ENCODE measurements at places on chromosomes 4 and X. TPM values are rescaled to one million over a fixed set of nuclear protein-coding genes. Genes with fewer than 3 reads are reported as not detected.

GRCh38 chrX:119424999-119425398, 25.9 kb downstream of the SLC25A43 start:
- H3K4me3 ChIP-seq = no peak overlapping the region
- no peak for DNase-seq
- no peaks in the 10 kb centered on the region for H3K27me3 ChIP-seq
- H3K27ac ChIP-seq = no peak overlapping the region
- H3K4me1 ChIP-seq = no peaks in the 10 kb centered on the region
- peaks cover 9% of the 10 kb centered on the region for H3K36me3 ChIP-seq

GRCh38 chr4:186265683-186266652, at the start of gene F11:
TSS of gene F11 (plus strand) at chr4:186266189. CDS start at chr4:186267137, 948 bp downstream.
- peaks cover 6% of the 10 kb centered on the region for H3K4me1 ChIP-seq
- H3K36me3 ChIP-seq = no peaks in the 10 kb centered on the region
- H3K27ac ChIP-seq = peak within 1 kb of the TSS; percentile 48
- H3K4me3 ChIP-seq = peak within 1 kb of the TSS; percentile 74

DNA sequence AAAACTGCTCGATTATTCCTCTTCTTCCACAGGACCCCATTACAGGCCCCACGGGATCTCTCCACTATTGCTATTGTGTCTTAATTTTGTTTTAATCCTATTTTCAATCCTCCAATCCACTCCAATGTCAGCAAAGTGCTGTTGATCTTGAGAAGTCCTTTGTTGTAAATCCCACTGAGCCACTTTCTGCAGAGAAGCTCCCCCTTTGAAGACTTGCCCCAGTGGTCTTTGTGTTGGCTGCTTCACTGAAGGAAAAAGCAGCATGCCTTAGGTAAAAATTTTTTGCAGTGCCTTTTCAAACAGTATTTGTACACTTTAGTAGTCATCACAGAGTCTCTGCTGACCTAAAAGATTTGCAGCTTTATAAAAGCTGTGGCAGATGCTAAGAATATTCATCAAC, 252.0 kb upstream of the SLC7A11 start:
- no peak overlapping the region for H3K4me3 ChIP-seq
- no peaks in the 10 kb centered on the region for H3K4me1 ChIP-seq
- H3K27me3 ChIP-seq = no peaks in the 10 kb centered on the region
- no peak overlapping the region for H3K27ac ChIP-seq

DNA sequence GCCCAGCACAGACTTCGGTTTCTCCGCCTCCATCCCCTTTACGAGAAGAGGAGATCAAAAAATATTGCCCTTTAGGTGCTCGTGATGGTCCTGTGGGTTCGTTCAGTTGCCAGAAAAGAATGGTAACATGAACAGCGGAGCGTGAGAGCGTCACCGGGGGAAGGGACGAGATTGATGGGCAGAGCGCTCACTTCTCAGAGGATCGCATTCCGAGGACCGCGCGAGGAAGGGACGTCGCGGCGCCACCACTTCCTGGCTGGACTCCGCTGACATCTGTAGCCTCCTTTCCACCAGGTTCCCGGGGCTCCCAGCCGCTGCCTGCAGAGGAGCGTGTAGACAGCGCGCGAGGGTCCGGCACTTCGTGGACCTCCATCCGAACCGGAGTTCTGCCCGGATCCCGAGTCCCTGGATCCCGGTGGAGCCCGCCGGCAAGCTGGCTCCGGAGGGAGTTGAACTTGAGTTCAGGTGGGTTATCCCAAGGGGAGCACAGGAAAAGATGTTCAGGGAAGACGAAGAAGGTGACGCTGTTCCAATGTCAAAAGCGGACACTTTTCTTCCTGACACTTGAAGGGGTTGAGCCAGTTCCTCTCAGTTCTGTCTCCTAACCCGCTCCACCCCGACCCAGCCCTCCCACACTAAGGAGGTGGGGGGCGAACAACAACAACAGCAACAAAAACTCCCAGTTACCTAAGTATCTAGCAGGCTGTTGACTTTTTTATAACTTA, 484 bp downstream of the GALNTL6 start:
- H3K4me3 ChIP-seq = peak overlapping the region; percentile 79
- H3K27me3 ChIP-seq = peaks cover 30% of the 10 kb centered on the region
- H3K4me1 ChIP-seq = no peaks in the 10 kb centered on the region
- no peaks in the 10 kb centered on the region for H3K36me3 ChIP-seq
- peak; percentile 43 for DNase-seq

DNA sequence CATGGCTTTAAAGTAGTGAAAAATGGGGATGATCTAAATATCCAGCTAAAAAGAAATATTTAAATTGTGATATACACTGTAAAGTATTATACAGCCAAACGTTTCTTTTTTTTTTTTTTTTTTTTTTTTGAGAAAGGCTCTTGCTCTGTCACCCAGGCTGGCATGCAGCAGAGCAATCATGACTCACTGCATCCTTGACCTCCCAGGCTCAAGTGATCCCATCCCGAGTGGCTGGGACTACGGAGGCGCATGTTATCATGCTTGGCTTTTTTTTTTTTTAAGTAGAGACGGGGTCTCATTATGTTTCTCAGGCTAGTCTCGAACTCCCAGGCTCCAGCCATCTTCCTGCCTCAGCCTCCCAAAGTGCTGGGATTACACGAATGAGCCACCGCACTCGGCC, 17.1 kb downstream of the SMIM14 start:
- H3K4me3 ChIP-seq = no peak overlapping the region
- DNase-seq = peak; percentile 44
- no peak overlapping the region for H3K27ac ChIP-seq
- no peaks in the 10 kb centered on the region for H3K4me1 ChIP-seq
- 0 out of 3 replicates have a peak, but pooled peaks cover 2% of the 10 kb centered on the region for H3K36me3 ChIP-seq

PF4V1 gene
- total RNA-seq = not detected

SPINK2 gene
- 1.8 TPM for total RNA-seq

- peaks cover 5% of the 10 kb centered on the region for H3K36me3 ChIP-seq
- DNase-seq = no peak
- H3K4me1 ChIP-seq = no peaks in the 10 kb centered on the region
- no peak overlapping the region for H3K4me3 ChIP-seq
- H3K27ac ChIP-seq = no peak overlapping the region
- no peaks in the 10 kb centered on the region for H3K27me3 ChIP-seq
Observed at GRCh38 chr4:76354517-76355473, 48.3 kb downstream of the STBD1 start.

DNA sequence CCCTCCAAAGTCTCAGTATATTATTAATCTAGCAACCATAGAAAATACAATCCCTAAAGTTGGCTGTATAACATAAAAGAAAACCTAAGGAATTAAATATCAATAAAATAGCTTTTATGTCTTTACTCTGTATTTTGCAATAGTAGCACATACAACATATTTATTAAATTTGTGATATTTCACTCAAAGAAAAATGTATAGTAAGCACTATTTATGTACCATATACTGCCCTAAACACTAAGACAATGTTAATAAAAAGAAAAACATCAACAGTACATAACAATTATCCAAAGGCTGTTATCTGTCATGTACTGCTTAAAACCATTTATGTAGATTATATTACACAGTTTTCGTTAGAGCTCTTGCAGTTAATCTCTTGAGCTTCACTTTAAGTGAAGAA, 834.5 kb upstream of the INTU start:
- H3K27ac ChIP-seq = no peak overlapping the region
- no peak for DNase-seq
- no peaks in the 10 kb centered on the region for H3K27me3 ChIP-seq
- H3K4me1 ChIP-seq = no peaks in the 10 kb centered on the region
- H3K4me3 ChIP-seq = no peak overlapping the region

CRLF2 gene
- not detected for total RNA-seq

SLC39A8 gene
- total RNA-seq = 11.3 TPM

MAGEA2B gene
- total RNA-seq = not detected

DNA sequence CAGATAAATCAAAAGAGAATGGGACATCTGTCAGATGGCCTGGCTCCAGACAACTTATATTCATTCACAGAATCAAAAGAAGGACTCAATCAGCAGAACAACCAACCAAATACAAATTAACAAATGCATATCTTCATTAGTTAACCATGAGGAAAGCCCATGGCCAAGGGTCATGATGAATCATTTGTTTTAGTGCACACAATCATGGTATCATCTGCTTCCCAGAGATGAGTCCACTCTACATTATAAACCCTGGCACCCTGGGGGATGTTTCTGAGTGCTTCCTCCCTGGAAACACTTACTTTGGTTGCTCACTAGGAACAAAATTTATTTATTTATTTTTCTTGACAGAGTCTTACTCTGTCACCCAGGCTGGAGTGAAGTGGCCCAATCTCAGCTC, 453.3 kb upstream of the HS3ST1 start:
- no peaks in the 10 kb centered on the region for H3K4me1 ChIP-seq
- no peak for DNase-seq
- no peak overlapping the region for H3K27ac ChIP-seq
- H3K36me3 ChIP-seq = peaks cover 3% of the 10 kb centered on the region

ANKRD50 gene
- 30.1 TPM for total RNA-seq

SOX3 gene
- 8.5 TPM for total RNA-seq

GRCh38 chrX:63932006-63932405, 147.0 kb upstream of the ARHGEF9 start:
- no peaks in the 10 kb centered on the region for H3K27me3 ChIP-seq
- no peak for DNase-seq
- H3K36me3 ChIP-seq = peaks cover 2% of the 10 kb centered on the region
- no peaks in the 10 kb centered on the region for H3K4me1 ChIP-seq

- H3K36me3 ChIP-seq = peaks cover 15% of the 10 kb centered on the region
- DNase-seq = no peak
- H3K27ac ChIP-seq = no peak overlapping the region
- no peak overlapping the region for H3K4me3 ChIP-seq
- H3K4me1 ChIP-seq = no peaks in the 10 kb centered on the region
Observed at GRCh38 chrX:97605271-97605670, 721.6 kb downstream of the RPA4 start.

DNA sequence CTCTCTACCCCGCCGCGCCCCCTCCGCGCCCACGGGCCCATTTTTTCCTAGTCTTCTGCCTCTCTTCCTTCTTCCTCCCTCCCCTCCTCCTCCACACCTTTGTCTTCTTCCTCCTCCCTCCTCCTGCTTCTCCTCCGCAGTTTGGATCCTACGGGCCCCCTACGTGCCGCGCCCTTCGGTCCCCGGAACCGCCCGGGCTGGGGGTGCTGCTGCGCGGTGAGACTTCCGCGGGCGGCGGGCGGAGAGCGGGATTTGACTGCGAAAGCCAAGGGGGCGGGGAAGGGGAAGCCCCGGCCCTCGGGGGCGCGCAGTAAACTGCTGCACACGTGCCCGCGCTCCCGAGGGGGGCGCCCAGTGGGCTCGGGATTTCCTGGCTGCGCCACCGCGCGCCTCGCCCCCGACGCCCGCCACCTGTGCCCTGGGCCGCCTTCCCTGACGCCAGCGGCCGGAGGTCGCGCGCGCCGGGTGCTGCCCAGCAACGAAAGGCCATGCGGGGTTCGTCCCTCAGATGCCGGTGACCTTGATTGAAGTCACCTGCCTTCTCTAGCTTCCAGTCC, 3.3 kb upstream of the NKX3-2 start:
- H3K4me3 ChIP-seq = peak overlapping the region; percentile 86
- H3K27ac ChIP-seq = no peak overlapping the region
- H3K27me3 ChIP-seq = peaks cover 39% of the 10 kb centered on the region

AFM gene
- not detected for total RNA-seq

- no peaks in the 10 kb centered on the region for H3K4me1 ChIP-seq
- no peaks in the 10 kb centered on the region for H3K27me3 ChIP-seq
- H3K27ac ChIP-seq = no peak overlapping the region
- peaks cover 30% of the 10 kb centered on the region for H3K36me3 ChIP-seq
- no peak for DNase-seq
- H3K4me3 ChIP-seq = no peak overlapping the region
Observed at GRCh38 chr4:108034565-108034964, 44.9 kb downstream of the HADH start.
